Central memory CD8-positive, alpha-beta T cell (primary cell): ENCODE measurements at places on chromosomes 7 and 10.

DNA sequence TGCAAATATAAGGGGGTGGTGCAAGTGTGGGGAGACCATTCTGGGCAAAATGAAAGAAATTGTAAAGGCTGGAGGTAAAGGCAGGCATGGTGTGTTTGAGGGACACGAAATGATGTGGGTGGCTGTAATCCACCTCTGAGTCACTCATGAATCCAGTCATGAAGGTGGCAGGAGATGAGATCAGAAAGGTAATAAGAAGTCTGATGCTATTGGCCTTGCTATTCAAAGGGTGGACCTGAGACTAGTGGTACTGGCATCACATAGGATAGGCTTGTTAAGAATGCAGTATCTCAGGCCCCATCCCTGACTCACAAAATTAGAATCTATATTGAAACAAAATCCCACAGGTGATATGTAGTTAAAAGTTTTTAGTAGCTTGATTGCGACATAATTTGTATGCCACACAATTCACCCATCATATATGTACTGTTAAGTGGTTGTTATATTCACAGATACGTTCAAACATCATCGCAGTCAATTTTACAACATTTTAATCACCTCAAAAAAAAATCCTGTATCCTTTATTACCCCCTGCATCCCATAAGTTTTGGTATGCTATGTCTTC is 85.6 kb downstream of the ST8SIA6 start:
- no peak overlapping the region for H3K27ac ChIP-seq
- peaks cover 3% of the 10 kb centered on the region for H3K36me3 ChIP-seq
- no peak for DNase-seq
- H3K4me1 ChIP-seq, result no peaks in the 10 kb centered on the region

DNA sequence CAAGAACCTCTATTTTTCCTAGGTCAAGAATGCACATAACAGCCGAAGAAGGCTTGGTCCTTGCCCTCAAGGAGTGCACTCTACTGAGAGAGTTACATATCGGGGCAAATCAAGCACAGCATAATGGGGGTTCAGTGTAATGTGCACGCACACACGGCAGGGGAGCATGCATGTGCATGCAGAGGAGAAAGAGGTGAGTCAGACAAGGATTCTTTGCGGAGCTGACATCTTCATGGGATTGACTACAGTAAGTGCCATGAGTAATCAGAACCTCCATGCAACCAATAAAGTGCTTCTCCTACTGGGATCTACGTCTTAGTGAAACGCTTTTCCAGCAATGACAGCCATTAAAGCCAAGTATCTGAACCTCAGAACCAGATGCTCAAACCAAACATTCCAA is 123.6 kb downstream of the RNF216 start:
- peaks cover 16% of the 10 kb centered on the region for H3K36me3 ChIP-seq
- DNase-seq, result no peak
- H3K4me3 ChIP-seq, result no peak overlapping the region
- no peaks in the 10 kb centered on the region for H3K27me3 ChIP-seq
- no peak overlapping the region for H3K27ac ChIP-seq

DNA sequence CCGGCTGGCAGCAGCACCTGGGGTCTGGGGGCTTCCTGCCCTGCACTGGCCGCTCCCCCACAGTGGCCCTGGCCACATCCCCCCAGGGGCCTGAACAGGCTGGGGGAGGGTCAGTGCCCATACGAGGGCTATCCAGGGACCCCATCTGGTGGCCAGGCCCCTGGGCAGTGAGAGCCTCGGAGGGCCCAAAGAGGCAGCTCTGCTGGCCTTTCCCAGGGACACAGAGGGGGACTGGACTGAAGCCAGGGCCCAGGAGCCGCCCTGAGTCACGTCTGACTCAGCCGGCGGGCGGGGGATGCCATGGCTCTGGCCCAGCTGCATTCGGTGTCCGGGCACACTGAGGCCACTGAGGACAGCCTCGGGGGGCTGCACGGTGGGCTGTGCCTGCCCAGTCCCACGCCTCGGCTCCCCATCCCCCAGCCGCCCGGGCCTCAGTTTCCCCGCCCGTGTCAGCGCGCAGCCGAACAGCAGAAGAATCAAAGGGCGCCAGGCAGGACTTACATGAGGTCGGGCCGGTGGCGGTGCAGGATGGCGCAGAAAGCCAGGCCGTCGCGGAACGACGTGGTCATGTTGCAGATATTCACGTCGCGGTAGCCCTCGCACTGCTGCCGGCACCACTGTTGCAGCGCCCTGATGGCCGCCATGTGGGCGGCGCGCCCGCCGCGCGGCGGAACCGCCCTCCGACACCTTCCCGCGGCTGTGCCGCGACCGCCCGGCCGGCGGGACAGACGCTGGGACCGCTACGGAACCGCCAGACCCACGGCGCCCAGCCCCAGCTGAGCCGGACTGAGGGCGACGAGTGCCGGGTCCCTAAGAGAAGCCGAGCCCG is at the start of gene MICALL2:
Gene MICALL2, minus strand, starts transcription at position 788 of the 829 bp plus-strand sequence. Its CDS starts 144 bp downstream, at position 644.
- peaks cover 22% of the 10 kb centered on the region for H3K4me1 ChIP-seq
- H3K27ac ChIP-seq, result no peak within 1 kb of the TSS

- peaks cover 28% of the 10 kb centered on the region for H3K27me3 ChIP-seq
- no peak overlapping the region for H3K27ac ChIP-seq
- H3K4me3 ChIP-seq, result no peak overlapping the region
- no peak for DNase-seq
Observed at GRCh38 chr7:135798095-135798494, 49.5 kb upstream of the FAM180A start.

- no peaks in the 10 kb centered on the region for H3K4me1 ChIP-seq
- no peak overlapping the region for H3K27ac ChIP-seq
- no peak overlapping the region for H3K4me3 ChIP-seq
- H3K36me3 ChIP-seq, result no peaks in the 10 kb centered on the region
- peaks cover 19% of the 10 kb centered on the region for H3K27me3 ChIP-seq
Observed at GRCh38 chr10:77592946-77593636, 44.5 kb downstream of the KCNMA1 start.

GRCh38 chr7:80273327-80273726 is 138.7 kb downstream of the GNAI1 start:
- DNase-seq, result no peak
- no peaks in the 10 kb centered on the region for H3K4me1 ChIP-seq
- no peaks in the 10 kb centered on the region for H3K36me3 ChIP-seq
- no peak overlapping the region for H3K27ac ChIP-seq
- no peaks in the 10 kb centered on the region for H3K27me3 ChIP-seq
